ENCODE measurements at places on chromosomes 2 and 18.

DNA sequence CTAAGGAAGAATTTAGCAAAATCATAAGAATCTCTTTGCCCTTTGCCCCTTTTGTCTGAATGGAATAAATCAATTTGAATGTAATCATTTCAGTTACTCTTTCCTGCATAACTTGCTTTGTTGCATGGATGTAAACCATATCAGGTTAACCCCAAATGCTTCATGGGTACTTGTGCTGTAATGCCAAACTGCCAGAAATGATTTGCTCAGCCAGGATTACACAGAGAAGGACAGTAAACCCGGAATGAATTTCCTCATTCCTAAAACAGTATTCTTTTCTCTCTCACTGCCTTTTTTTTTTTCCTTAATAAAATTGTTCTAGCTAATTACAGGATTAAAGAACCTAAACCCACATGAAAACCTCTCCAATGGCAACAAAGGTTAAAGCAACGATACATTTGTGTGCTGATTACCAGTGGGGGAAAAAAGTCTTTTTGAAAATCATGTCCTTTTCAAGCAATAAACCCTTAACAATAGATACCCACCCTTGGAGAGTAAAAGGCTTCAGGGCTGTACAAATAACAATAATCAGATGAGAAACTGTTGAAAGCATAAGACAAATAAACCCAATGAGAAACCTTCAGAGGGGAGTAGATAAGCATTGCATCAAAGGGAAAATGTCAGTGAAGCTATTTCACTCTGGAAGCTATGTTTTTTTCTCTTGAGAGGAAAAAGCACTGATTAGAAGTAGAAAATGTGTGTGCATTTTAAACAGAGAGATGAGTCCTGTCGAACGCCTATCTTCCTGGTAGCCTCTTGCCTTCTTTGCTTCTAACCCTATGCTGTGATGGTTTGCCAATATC, 275.3 kb downstream of the CDH2 start:
- no peak for DNase-seq

DNA sequence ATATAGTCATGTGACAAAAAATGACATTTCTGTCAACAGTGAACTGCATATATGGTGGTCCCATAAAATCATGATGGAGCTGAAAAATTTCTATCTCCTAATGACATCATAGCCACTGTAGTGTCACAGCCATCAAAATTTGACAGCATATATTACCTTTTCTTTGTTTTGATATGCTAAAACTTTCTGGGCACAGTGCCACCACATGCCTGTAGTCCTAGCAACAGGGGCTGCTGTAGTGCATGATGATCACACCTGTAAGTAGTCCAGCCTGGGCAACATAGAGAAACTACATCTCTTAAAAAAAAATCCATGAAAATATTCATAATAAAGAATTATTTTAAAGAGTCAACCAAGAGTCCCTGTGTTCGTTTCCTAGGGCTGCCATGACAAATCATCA, 155.5 kb upstream of the SERTAD2 start:
- no peak for DNase-seq

DNA sequence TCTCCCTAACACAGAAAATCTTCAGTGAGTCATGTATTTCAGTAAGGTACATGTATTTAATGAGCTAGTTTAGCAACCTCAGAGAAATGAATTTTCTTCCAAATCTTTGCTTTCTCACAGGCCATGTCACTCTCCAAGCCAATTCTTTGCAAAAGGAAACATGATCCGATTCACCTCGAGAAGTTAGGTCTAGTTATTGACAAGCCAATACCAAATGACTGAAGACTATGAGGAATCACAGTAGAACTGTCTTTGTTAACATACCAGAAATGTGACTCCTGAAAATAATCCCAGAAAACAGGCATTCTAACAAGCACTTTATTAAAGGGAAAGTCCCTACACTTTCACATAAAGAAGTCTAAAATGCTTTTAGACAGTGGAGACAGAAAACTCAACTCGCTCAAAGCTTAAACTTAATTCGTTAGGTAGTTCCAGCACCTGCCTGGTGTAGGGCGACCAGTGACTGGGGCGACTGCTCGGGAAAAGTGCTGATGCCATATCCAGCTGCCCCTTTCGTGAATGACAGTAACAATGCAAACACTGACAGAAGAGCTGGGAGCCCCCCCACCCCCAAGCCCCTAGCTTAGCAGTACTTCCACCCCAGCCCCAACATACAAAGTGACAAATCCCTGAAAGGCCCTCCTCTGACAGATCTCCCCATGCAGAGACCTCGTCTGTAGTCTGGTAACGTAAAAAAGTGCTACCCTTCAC, 1.8 kb downstream of the MEMO1 start:
- no peak for DNase-seq

DNA sequence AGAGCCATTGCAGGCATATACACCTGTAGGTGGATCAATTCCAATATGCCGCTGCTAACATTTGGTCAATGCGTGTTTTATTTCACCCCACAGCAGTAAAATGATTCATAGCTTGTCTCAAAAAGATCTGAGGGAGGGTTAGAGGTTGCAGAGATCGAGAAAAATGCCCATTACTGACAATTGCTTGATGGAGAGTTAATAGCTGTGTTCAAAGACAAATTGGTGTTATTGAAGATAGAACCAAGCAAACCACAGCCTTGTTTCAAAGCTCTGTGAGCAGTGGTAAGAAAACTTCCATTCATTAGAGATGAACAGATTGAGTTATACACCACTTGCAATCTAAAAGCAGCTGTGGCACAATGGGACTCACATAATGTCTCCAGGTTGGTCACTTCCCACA, 95.4 kb downstream of the KCNE4 start:
- DNase-seq = no peak

- DNase-seq = no peak
Observed at GRCh38 chr2:183242937-183243336, 118.7 kb downstream of the NUP35 start.

- no peak for DNase-seq
Observed at GRCh38 chr18:58228762-58229161, 184.7 kb downstream of the NEDD4L start.

DNA sequence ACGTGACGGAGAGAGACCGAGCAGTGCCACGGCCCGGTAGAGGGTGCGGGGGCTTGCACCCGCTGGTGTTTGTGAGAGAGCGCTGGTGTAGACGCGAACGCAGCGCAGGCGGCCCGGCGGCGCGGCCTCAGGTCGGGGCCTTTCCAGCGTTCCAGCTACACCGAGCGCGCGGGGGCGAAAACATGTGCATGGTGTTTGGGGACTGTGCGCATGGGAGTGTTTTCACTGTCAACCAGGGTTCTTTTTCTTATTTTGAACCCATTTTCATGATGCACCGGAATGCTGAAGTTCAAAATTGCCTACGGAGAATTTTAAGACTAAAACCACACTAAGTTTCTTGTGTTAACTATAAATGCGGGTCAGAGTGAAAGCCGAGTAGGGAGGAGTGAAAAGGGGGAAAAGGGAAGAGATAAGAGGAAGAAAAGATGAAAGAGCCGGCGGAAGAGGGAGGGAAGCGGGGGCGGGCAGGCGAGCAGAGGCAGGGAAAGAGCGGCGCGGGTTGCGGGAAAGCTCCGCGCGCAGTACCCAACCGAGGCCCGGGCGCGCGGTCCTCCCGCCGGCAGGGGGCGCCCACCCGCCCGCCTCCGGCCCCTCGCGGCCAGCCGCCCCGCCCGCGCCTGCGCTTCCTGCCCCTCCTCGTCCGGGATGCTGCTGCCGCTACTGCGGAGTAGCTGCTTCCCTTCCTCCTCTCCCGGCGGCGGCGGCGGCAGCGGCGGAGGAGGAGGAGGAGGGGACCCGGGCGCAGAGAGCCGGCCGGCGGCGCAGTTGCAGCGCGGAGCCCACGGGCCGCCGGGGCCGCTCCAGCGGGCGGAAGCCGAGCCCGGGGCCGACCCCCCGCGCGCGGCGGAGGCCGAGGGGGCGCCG, at the start of gene RAB12:
Gene RAB12, plus strand, starts transcription at position 643 of the 864 bp plus-strand sequence. Its CDS starts 3 bp downstream, at position 646.
- peak; percentile 56 for DNase-seq

- no peak for DNase-seq
Observed at GRCh38 chr2:97958184-97958583, 37.6 kb downstream of the TMEM131 start.

DNA sequence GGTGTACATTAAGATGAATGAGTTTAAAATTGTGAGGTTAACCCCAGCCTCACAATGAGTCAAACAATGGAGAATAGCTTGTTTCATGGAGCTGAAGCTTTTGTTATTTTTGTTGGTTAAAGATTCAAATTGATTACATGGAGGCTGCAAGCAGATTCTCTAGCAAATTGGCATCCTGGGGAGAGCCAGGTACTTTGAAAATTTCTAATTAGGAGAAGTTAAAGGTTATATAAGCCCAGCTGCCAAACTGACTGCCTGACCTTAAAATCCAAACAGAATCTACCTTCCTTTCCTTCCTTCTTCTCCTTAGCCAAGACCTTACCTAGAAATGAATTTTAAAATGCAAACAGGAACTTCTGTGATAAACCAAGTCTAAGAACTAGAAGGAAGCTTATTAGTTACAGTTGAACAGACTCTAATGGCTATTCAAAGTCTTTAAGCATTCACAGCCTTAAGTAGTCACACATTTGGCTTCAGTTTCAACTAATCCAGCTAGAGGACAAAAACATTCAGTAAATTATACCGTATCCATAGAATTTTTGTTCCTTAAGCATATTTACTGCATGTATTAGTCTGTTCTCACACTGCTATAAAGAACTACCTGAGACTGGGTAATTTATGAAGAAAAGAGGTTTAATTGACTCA, 31.5 kb upstream of the PGAP1 start:
- no peak for DNase-seq

DNA sequence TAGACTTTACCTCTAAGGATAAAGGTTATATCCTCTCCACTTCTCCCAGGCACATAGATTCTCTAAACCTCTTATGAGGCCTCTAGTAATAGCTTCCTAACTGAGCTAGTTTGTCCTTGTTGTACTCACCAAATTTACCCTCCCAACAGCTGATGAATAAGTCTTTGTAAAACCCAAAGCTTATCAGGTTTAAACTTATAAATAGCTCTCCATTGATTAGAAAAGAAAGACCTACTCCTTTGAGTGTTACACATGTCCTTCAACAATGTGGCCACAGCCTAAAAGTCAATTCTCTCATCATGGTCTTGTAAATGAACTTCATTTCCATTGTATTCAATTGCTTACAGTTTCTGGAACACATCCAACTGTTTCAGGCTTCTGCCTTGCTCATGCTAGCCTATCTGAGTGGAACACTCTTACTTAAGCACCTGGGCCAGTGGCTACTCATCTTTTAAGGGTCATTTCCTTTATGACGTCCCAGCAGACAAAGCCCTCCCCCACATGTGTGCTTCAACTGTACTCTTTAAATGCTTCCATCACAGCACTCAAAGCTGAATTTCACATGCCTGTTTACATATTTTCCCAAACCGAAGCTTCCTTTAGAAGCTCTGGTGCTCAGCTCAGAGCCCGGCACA, 131.6 kb downstream of the CDH2 start:
- DNase-seq = no peak

DNA sequence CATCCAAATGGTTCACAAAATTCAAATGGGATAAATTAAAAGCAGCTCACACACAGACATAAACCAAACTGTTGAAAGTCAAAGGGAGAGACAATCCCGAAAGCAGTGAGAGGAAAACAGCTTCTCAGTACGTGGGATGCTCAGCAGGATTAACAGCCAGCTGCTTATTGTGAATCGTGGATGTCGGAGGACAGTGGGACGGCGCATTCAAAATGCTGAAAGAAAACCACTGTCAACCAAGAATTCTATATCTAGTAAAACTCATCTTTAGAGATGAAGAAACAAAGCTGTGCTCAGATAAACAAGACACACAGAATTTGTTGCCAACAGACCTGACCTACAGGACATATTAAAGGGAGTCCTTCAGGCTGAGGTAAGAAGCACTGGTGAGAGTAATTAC, 102.9 kb downstream of the NFATC1 start:
- DNase-seq = no peak

DNA sequence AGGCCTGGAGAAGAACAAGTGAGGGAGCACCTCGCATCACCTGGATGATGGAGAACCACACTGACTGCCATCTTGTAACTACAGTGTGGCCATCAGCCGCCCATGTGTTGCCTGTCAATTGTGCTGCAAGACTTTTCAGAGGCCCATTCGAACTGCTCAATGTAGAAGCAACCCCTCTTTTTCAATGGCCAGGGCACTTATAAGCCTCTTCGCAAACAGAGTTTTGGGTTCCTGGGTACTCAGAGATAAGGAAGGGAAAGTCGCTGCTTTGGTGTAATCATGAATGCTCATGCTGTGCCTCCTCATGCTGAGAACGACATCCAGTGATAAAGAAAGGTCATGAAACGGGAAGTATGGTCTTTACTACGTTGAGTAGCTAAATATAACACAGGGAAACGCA, 143.9 kb upstream of the SLC39A10 start:
- no peak for DNase-seq

GRCh38 chr2:3219536-3219935, 158.1 kb downstream of the EIPR1 start:
- no peak for DNase-seq

GRCh38 chr2:157124731-157125130, 132.8 kb upstream of the GALNT5 start:
- no peak for DNase-seq

GRCh38 chr2:23533338-23533695, 148.3 kb downstream of the KLHL29 start:
- no peak for DNase-seq

DNA sequence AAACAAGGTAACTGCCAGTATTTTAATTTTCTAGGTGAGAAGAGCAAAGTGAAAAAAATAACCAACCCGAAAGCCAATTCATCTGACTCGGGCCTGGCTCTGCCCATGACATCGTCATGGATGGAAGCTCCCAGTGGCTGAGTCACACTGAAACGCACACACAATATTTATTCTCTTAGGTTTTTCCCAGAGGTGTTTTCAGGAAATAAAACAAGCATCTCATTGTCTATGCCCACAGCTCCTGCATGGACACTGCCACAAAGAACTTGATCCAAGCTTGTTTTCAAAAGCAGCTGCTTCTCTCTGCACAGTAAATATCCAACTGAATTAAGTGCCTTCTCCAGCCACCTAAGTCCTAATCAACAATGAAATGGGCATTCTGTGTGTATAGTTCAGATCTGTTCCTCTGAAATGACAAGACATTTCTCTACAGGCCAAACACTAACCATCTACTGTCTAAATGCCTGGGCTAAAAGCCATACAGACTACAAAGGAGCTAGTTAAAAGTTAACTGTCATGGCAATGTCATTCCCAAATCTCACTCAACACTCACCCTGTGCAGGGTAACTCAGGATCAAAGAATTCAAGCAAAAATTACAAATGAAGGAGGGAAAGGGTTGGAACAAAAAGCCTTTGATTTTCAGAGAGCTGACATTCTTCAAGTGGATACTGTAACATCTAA, 62.9 kb downstream of the RPL31 start:
- no peak for DNase-seq

GRCh38 chr2:55482186-55482884, 37.2 kb upstream of the CFAP36 start:
- DNase-seq = peak; percentile 14

All from fibroblast of the conjunctiva (primary cell).